H7 (cell line): ENCODE measurements at places on chromosomes 16 and 17.

DNA sequence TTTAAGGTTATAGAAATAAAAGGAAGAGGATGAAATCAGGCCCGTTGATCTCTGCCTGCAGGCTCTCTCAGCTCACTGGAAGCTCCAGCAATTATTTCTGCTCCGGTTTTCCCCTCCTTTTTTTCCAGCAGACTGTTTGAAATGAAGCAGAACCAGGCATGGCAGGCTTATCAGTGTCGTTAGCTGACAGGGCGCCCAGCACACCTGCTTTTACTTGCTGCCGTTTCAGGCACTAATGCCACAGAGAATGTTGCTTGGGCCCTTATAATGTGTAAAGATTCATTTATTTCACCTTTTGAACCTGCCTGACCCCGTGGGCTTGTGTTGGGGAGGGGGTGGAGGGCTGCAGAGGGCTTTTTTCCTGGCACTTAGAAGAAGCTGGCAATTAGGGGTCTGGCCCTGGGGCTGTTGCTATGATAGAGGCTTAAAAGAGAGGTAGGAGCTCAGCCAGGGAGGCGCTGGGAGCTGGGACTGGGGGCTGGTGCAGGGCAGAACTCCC is 108.1 kb downstream of the IRX3 start:
- no peak for DNase-seq

- DNase-seq = no peak
Measured at GRCh38 chr17:27585153-27585681, 45.8 kb upstream of the LGALS9 start.

DNA sequence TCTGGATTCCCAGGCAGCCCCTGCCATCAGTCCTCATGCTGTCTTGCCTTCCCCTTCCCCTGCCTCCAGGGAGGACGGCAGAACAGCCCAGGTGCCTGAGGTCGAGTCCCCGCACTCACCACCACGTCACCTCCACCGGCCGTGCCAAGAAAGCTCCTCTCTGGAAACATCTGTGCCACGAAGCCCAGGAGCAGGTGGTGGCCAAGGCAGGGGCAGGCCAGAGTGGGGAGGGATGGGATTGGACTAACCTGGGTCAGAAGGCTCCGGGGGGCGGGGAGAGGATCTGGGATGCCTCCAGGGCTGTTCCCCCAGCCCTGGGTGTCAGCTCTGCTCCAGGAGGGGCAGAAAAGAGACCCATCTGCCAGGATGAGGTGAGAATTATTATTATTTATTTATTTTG is 7.4 kb upstream of the DPEP1 start:
- no peak for DNase-seq

GRCh38 chr16:64453646-64454045 is 668.2 kb downstream of the CDH11 start:
- no peak for DNase-seq

GRCh38 chr16:23280483-23280967 is 21.6 kb upstream of the SCNN1B start:
- no peak for DNase-seq

DNA sequence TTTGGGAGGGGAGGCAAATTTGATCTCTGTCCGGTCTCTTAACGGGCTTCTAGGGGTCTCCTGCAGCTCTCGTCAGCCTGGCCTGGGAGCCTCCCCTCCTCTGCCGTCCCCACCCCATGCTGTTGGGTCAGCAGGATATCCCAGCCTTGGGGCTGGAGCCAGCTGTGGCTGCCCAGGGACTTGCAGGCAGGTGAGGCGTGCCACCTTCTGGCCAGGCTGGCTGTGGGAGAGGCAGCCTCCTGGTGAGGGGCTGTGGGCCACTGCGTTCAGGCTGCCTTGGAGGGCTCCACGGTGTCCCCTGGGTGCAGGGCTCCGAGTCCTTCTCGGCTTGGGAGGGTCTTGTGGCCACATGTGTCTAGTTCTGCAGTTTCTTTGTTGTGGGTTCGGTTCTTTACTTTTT is 34.6 kb downstream of the TBCD start:
- DNase-seq = no peak

DNA sequence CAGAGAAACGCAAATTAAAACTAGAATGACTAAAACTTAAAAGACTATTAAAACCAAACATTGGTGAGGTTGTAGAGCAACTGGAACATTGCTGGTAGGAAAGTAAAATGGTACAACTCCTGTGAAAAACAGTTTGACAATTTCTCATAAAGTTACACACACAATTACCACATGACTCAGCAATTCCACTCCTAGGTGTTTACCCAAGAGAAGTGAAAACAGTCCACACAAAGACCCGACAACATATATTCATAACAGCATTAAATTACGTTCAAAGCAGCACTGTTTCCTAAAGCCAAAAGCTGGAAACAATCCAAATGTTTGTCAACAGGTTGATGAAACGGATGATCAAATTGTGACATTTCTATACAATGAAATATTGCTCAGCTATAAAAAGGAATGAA is 26.5 kb upstream of the ALOX12 start:
- DNase-seq = no peak

GRCh38 chr17:36722121-36722902 is 120.9 kb downstream of the MRM1 start:
- DNase-seq = peak; percentile 97

DNA sequence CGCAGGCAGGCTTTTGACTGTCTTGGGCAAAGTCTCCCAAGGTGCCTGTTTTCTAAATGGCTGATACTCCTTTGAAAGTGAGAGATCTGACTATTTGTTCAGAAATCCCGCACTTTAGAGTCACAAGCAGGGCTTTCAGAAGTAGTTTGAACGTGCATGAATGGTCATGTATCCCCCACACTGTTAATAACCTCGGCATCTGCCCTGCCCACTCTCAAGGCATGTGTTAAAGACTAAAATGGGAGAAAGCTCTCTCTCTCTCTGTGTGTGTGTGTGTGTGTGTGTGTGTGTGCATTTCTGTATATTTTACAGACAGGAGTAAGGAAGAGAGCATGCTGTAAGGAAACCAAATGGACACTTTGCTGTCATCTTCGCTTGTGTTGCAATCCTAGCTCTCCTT is 163.7 kb downstream of the MAF start:
- no peak for DNase-seq

DNA sequence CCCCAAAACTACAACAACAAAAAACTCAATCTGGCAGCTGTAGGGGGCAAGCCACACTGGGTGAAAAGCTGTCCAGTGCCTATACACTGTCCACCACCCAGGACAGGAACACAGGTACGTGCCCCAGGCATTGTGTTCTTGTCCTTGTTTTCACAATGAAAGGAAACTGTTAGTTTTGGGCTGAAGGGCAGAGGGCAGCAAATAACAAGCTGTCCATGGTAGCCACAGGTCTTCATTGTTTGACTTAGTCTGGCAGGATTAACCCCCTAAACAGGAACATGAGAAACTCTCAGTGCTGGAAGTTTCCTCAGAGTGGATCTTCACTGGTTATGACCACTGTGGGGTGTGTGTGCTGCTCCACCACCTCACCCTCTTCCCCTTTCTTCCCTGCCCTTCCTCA is 224.6 kb upstream of the N4BP1 start:
- no peak for DNase-seq

DNA sequence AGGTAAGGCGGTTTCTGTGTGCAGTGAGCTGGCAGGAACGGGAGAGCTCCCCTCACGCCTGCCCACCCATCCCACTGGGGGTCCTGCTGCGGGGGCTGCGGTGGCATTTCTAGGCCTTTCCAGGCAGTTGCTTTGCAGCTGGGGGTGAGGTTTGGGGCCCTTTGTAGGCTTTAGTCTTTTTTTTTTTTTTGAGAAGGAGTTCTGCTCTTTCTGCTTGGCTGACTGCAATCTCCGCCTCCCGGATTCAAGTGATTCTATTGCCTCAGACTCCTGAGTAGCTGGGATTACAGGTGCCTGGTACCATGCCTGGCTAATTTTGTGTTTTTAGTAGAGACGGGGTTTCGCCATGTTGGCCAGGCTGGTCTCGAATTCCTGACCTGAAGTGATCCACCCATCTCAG is 11.1 kb downstream of the TSC2 start:
- no peak for DNase-seq

- DNase-seq = peak; percentile 93
Measured at GRCh38 chr17:9225305-9226101, 204.2 kb downstream of the NTN1 start.

GRCh38 chr17:48568499-48569239 is 9.5 kb downstream of the HOXB4 start:
- DNase-seq = no peak

DNA sequence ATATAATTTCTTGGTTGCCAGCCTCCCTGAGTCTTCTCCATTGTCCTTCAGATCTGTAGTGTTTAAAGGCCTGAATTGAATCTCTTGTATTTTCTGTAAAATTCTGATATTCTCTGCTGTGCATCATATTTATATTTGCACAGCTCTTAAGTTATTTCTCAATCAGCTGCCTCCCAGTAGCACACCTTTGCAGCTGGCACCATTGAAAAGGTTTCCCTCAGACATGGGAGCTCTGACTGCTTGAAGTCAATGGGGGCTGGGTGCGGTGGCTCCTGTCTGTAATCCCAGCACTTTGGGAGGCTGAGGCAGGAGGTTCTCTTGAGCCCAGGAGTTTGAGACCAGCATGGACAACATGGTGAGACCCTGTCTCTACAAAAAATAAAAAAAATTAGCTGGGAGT is 40.4 kb downstream of the PITPNC1 start:
- no peak for DNase-seq

GRCh38 chr17:82561429-82562035 is 42.0 kb downstream of the FOXK2 start:
- DNase-seq = peak; percentile 61

DNA sequence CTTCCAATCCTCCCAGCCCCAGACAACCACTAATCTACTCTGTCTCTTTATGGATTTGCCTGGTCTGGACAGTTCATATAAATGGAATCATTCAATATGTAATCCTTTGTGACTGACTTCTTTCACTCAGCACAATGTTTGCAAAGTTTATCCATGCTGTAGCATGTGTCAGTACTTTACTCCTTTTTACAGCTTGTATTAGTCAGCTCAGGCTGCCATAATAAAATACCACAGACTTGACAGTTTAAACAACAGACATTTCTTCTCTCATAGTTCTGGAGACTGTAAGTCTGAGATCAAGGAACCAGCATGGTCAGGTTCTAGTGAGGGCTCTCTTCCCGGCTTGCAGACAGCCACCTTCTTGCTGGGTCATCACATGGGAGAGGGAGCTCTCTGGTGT is 41.3 kb downstream of the GPRC5B start:
- DNase-seq = no peak

DNA sequence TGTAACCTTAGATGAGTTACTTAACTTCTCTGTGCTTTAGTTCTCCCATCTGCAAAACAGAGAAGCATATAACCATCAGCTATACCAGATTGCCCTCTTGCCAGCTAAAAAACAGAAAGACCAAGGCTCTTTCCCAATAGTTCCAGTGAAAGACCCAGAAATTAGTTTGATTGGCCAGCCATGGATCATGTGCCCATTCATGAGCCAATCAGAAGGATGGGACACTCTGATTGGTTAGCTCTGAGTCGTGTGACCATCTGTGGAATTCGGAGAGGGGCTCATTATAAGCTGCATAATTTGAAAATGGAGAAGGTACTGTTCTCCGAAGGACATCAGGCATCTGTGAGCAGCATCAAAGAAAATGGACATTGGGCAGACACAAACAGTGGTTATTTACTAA is 155.2 kb downstream of the ABCC12 start:
- DNase-seq = no peak

DNA sequence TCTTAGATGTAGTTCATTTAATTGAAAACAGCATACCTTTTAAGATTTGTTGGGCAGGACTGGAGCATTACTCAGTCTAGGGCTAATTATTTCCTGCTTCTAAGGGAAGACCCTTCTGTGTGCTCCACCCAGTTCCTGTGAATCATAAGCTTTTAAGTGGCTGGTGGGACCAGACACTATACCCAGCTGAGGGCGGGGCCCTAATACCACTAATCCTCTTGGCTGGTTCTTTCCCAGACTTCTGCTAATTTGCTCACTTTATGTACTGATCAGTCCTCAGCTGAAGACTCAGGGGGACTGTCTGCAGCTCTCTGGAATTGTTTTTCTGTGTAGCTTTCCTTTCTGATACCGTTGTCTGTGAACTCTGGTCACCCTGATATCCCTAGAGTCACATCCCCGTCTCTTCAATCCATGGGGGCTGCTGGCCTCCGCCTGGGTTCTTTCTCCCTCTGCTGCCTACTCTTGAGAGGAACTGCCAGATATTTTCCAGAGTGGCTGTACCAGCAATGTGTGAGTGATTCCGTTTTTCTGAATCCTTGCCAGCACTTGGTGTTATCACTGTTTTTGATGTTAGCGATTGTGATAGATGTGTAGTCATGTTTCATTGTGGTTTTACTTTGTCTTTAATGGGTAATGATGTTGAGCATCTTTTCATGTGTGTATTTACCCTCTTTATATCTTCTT is 35.1 kb downstream of the MFSD11 start:
- no peak for DNase-seq

- peak; percentile 75 for DNase-seq
Measured at GRCh38 chr17:77881545-77881944, 77.0 kb upstream of the TNRC6C start.

- DNase-seq = no peak
Measured at GRCh38 chr17:75856062-75856756, 1.1 kb upstream of the WBP2 start.

- peak; percentile 91 for DNase-seq
Measured at GRCh38 chr17:50056217-50056960, 479 bp downstream of the ITGA3 start.

GRCh38 chr16:88382491-88383400 is at the start of gene ZNF469:
Gene ZNF469 (plus strand): TSS chr16:88382959. CDS start chr16:88427471, 44,512 bp downstream.
- peak; percentile 93 for DNase-seq

DNA sequence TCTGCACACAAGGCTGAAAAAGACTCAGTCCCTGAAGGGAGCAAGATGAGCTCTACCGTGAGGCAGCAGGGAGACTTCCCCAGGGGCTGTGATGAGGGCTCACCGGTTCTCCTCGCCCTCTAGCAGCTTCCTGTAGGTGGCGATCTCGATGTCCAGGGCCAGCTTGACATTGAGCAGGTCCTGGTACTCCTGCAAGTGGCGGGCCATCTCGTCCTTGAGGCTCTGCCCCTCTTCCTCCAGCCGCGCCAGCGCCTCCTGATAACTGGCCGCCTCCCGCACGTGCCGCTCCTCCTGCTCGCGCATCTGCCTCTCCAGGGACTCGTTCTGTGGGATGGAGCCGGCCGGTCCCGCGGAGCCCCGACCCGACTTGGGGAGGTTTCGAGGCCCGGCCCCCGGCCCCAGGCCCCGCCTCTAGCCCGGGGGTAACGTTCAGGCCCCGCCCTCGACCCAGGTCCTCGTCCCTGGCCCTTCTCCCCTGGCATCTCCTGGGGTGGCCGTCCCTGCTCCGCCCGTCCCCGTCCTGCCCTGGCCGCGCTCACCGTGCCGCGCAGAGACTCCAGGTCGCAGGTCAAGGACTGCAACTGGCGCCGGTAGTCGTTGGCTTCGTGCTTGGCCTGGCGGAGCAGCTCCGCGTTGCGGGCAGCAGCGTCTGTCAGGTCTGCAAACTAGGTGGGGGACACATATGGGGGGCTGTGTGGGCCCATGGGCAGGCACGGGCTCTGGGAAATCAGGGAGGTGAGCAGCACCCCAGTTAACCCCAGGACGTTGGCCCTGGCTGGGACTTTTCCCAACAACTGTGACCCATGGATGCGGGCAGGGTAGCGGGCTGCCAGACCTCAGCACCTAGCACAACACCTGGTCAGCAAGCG is 3.9 kb downstream of the GFAP start:
- DNase-seq = peak; percentile 96
